ENCODE measurements at places on chromosomes 16 and 17.

DNA sequence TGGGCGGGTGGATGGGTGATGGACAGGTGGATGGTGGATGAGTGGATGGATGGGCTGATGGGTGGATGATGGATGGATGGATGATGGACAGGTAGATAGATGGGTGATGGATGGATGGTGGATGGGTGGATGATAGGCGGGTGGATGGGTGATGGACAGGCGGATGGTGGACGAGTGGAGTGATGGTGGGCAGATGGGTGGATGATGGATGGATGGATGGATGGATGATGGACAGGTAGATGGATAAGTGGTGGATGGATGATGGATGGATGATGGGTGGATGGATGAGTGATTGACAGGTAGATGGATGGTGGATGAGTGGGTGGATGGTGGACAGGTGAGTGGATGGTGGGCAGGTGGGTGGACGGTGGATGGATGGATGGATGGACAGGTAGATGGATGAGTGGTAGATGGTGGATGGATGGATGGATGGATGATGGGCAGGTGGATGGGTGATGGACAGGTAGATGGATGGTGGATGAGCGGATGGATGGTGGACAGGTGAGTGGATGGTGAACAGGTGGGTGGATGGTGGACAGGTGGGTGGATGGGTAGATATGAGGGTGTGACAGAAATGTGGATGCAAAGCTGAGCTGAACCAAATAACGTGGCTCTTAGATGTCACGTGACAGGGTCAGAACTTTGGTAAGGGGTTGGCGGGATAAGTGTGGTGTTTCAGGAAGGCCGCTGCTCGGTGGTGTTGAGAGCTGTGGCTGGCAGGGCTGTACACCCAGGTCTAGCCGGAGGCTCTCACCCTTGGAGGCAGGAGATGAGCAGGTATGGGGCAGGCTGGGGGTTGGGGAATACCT, 234.3 kb upstream of the CIBAR2 start:
- DNase-seq: no peak

GRCh38 chr17:44005527-44006271, 1.3 kb downstream of the NAGS start:
- peak; percentile 41 for DNase-seq

DNA sequence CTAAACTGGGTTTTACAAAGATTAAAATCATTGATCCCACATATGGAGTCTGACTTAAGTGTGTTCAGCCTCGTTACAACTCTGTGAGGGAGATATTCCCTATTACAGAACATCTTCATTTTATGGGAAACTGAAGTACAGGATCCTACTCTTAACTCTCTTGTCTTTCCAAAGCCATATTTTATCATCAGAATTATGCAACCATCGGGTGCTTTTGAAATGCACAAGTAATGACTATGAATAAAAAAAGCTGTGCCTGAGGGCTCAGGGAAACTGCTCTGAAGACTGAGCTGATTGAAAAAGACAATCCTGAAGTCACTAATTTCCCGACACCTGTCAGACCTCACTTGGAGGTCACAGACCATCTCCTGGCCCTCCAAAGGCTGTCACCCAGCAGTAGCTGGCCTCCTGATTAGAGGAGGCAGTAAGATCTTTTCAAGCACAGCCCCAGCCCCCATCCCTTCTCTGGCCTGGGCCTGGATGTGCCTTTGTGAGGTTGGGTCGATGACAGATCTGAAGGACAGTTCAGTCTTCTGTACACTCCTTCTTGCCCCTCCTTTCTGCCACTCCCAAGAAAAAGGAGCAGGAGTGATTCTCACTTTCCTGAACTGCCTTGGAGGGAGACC, 5.6 kb downstream of the AKAP1 start:
- DNase-seq: no peak

GRCh38 chr16:8740775-8741355, 56.6 kb downstream of the TMEM186 start:
- no peak for DNase-seq

DNA sequence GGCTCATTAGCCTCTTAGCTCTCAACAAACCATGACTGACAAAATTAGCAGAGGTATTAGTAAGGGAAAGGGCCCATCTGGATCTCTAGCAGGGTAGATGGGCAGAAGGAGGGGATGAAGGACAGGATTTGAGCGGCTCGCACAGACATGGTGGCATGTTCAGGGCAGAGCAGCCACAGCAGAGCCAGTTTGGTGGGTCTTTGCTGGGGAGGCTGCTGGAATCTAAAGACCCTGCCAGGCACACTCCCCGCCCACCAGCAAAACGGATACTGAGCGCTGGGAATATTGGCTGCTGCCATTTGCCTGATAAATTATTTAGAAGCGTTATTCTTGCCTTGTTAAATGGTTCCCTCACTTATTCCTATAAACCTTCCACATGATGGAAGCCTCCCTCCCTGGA, 20.7 kb upstream of the NAT9 start:
- no peak for DNase-seq

GRCh38 chr16:81485824-81486539, 41.4 kb downstream of the CMIP start:
- DNase-seq: no peak

DNA sequence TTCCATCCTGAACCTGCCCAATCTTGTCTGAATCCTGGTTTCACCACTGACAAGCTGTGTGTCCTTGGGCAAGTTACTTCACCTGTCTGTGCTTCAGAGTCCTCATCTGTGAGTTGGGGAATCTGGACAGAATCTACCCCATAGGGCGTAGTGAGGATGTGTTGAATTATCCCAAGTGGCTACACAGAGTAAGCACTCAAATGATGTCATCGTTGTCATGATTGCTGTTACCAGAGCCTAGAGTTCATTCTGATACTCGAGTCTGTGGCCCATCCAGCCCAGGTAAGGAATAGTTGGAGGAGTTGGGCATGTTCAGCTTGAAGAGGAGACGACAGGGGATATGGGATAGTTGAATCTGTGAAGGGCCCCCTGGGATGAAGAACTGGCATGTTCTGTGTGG, 45.9 kb downstream of the MAPT start:
- no peak for DNase-seq

DNA sequence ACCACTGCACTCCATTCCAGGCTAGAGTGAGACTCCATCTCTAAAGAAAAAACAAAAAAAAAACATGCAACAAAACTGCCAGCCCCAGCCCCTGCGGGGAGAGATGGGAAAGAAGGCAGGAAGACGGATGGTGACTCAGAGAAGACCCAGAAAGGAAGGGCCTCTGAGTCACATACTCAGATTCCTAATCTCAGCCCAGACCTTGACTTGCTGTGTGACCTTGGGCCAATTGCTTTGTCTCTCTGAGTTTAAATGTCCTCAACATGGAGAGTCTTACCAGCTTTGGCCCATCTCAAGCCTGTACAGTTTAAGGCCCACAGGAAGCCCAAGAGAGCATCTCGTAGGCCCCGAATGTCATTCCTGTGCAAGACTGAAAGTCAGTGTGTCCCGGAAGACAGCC, 86.5 kb upstream of the LHX1 start:
- DNase-seq: no peak

GRCh38 chr17:78381601-78382232, 3.3 kb downstream of the PGS1 start:
- DNase-seq: no peak

- DNase-seq: no peak
Measured at GRCh38 chr17:79473111-79473875, 137.6 kb downstream of the RBFOX3 start.

- DNase-seq: no peak
Measured at GRCh38 chr16:80437707-80438106, 103.1 kb upstream of the DYNLRB2 start.

GRCh38 chr17:77898521-77899434, 59.7 kb upstream of the TNRC6C start:
- no peak for DNase-seq

GRCh38 chr17:12734926-12735325, 54.4 kb upstream of the ARHGAP44 start:
- DNase-seq: no peak

- no peak for DNase-seq
Measured at GRCh38 chr17:45310380-45311324, 6.2 kb downstream of the MAP3K14 start.

DNA sequence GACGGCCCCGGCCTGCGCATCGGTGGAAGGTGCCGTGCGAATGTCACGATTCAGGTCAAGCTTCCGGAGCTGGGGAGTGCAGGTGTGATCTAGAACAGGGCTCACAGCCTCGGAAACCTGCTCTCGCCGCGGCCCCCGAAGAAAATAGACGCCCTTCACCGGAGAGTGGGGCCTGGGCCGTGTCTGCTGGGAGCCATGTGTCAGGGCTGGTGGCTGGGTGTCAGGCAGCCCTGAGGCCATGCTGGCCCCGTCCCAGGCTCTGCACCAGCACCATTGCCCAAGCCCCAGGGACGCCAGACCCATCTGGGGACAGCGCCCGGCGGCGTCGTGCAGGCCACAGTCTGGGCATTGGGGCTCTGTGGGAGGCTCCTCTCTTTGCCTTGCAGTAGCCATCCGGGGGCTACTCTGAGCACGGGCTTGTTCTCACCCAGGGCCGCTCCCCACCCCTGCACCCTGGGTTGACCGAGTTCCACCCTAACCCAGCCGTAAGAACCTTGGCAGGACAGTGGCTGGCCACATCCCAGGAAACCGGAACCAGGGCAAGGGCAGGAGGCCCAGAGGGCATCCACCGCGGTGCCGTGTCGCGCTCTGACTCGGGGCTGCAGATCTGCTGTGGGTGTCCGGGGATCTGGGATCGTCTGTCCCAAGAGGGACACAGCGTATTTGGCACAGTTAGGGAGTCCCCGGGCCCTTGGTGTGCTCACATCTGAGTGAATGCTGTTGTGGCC, 5.3 kb upstream of the NUDT16L1 start:
- no peak for DNase-seq

- no peak for DNase-seq
Measured at GRCh38 chr17:61150686-61151299, 248.8 kb upstream of the TBX2 start.

DNA sequence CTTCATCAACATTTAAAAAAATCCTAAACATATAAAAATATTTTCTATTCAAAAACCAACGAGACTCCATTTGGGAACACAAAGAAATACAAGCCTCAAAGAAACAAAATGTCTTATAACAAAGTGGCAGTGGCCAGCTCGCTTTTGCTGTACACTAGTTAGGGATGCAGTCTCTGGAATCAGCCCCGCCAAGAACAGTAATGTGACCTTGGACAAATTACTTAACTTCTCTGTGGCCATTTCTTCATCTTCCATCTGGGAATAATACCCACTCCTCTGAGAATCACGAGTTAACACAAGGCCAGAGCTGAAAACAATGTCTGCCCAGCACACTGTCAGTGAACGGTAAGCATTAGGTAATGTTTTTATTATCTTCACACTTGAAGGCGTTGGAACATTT, 5.6 kb downstream of the STAT5B start:
- DNase-seq: no peak

DNA sequence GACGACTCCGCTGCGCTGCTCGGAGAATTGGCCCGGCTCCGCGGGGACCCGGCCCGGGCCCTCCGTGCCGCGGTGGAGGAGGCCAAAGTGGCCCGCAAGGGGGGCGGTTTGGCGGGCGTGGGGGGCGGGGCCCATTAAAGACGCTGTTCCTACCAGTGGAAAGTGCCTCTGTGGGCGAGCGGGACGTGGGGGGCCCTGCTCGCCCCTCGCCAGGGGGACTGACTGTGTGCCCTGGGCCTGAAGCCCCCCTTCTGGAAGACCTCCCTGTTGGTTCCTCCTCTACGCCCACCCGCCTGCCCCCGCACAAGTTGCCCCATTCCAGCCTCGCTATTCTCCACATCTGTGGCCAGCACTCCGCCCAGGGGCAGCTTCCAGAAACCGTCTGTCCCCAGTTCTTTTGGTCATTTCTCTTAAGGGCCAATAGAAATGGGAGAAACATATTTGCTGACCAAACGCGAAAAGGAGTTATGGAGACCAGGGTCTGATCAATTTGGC, 1.9 kb upstream of the FGF11 start:
- no peak for DNase-seq

DNA sequence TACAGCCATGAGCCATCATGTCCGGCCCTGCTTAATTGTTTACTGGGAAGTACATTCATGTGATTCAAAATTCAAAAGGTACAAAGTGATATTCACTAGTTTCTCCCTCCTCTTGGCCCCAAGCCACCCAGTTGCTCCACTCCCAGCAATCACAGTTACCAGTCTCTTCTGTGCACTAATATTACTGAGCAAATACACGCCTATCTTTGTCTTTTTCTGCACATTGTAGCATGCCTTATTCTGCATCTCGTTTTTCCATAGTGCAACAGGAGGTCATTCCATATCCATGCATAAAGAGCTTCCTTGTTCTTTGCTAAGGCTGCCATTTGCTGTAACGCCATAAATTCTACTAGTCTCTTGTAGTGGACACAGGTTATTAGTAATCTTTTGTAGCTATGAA, 2.2 kb upstream of the ALOX15 start:
- no peak for DNase-seq

GRCh38 chr17:66848496-66848895, 13.6 kb downstream of the CACNG5 start:
- DNase-seq: no peak

GRCh38 chr17:29079433-29079832, 36.5 kb downstream of the PIPOX start:
- DNase-seq: no peak

DNA sequence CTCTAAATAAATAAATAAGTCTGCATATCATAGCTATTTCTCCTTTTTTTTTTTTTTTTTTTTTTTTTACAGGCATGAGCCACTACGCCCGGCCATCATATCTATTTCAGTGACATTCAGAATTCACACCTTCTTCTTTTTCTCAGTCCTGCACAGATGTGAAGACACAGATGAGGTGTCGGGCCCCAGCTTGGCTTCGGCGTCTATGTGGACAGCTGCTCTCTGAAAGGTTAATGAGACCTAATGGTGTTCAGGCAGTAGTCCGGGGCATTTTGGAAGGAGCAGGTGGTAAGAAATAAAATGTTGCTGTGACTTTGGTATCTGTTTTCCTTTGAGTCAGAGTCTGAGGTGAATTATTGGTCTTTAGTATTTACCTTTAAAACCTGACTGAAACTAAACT, 23.6 kb downstream of the TANGO6 start:
- DNase-seq: no peak

- DNase-seq: no peak
Measured at GRCh38 chr17:45789874-45790273, 5.8 kb downstream of the CRHR1 start.

DNA sequence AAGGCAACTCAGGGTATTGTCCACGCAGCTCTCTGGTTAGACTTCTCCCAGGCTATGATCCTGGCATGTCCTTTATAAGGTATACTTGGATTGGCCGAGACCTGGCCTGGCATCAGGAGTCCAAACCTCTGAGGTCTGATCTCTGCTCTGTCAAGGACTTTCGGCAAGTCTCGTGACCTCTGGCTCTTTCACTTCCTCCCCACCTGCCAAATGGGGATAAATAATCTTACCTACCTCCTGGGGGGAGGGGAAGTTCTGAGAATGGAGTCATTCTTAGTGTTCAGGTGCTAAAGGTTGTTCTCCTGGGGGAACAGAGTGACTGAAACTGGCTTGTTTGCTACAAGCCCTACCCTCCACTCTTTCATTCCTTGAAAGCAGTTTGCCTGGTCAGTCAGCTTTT, 7.6 kb downstream of the ATXN1L start:
- no peak for DNase-seq

DNA sequence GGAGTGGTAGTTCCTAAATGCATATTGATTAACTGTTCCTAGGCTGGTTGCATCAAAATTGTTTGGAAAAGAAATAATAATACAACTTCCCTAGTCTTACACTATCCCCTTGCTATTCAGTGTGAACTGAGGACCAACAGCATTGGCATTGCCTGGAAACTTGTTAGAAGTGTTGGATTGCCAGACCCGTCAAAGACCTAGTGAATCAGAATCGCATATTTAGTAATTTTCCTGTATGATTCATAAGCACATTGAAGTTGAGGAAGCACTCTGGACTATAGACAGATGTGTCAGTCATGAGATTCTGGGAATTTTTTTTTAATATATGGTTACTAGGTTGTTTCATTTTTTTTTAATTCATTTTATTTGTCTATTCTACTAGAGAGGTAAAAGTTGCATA, 34.7 kb upstream of the KCNJ16 start:
- no peak for DNase-seq

All from activated T-cell treated with anti-CD3 and anti-CD28 coated beads for 48 hours (primary cell).